Left ventricle myocardium inferior (tissue), 1 donor: ENCODE measurements at places on chromosomes 2 and 18. TPM values are rescaled to one million over a fixed set of nuclear protein-coding genes. Genes with fewer than 3 reads are reported as not detected.

DNA sequence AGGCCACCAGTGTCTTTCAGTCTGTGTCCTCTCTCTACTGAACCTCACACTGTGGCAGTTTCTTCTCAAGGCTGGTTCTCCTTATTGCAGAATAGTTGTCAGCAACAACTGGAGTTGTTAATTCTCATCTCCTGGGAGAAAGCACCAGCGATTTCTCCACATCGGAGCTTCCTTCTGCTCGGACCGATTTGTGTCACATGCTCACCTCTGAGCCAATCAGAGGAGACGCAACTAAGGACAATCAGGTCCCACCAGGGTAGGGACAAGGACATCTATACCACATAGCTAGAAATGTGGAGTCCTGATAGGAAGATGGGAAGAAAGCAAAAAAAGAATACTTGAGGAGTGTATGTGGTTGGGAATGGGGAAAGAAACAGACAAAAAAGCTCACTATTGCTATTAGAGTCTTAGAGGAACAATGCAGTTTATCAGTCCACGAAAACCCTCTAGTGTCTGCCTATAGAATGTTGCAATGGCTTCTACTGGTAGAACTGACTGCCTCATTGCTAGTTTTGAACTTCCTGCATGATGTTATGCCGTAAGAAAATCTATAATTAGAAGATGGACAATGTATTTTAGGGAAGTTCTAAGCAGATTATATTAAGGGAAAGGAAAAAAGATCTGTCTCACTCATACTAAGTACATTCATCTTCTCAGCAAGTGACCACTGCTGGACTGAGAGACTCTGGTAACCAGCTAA, 169.7 kb downstream of the CDCA7 start:
- no peak overlapping the region for H3K27ac ChIP-seq
- DNase-seq, result no peak
- no peaks in the 10 kb centered on the region for H3K36me3 ChIP-seq
- peaks cover 7% of the 10 kb centered on the region for H3K4me1 ChIP-seq
- H3K27me3 ChIP-seq, result peaks cover 17% of the 10 kb centered on the region

GRCh38 chr2:25701801-25702200, 28.4 kb upstream of the DTNB start:
- no peaks in the 10 kb centered on the region for H3K36me3 ChIP-seq
- peaks cover 6% of the 10 kb centered on the region for H3K27me3 ChIP-seq
- no peak for DNase-seq
- H3K4me3 ChIP-seq, result no peak overlapping the region

DNA sequence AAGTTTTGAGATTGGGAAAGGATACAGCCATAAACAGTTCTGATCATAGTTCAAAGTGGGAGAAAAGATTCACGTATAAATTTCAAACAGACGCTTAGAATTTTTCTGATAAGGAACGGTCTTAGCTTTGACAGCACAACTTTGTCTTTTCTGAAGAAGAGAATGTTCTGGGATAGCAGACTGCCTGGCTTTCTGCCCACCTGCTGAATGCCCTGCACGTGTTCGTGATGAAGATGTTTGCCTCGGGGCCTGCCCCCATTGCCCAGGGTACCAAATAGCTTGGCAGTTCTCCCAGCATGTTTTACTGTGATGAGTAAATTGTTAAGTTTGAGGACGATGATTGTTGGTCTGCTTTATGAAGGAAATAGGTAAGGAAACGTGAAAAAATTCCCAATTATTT, 4.6 kb downstream of the MRPL33 start:
- DNase-seq, result peak; percentile 58
- peaks cover 99% of the 10 kb centered on the region for H3K4me1 ChIP-seq
- peaks cover 22% of the 10 kb centered on the region for H3K36me3 ChIP-seq
- no peaks in the 10 kb centered on the region for H3K27me3 ChIP-seq
- peak overlapping the region; percentile 98 for H3K27ac ChIP-seq

DNA sequence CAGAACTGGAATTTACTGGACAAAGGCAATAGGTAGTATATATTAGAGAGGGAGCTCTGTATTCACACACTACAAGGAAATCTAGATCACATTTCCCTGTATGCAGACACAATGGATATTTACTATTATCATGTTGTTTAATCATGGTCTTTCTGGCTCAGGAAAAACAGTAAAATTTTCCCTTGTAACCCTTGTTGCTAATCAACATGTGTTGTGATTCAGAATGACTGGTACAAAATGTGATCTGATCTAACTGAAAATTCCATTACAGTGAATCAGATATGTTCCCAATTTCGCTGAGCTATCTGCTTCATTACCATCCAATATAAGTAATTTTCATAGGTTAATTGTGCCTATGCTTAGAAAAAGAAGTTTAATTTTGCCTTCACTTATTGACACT, 1109.7 kb downstream of the LRP1B start:
- DNase-seq, result no peak
- H3K36me3 ChIP-seq, result no peaks in the 10 kb centered on the region
- no peaks in the 10 kb centered on the region for H3K27me3 ChIP-seq
- no peak overlapping the region for H3K27ac ChIP-seq

- no peak overlapping the region for H3K27ac ChIP-seq
- peaks cover 42% of the 10 kb centered on the region for H3K4me1 ChIP-seq
- no peak for DNase-seq
- no peak overlapping the region for H3K4me3 ChIP-seq
- H3K36me3 ChIP-seq, result peaks cover 43% of the 10 kb centered on the region
- H3K27me3 ChIP-seq, result no peaks in the 10 kb centered on the region
These were observed 2.2 kb downstream of the STAMBP start for GRCh38 chr2:73830871-73831401.

- H3K27ac ChIP-seq, result peak overlapping the region; percentile 52
- no peaks in the 10 kb centered on the region for H3K27me3 ChIP-seq
- H3K4me3 ChIP-seq, result no peak overlapping the region
- peaks cover 37% of the 10 kb centered on the region for H3K36me3 ChIP-seq
These were observed 265.3 kb downstream of the TWIST2 start for GRCh38 chr2:239113171-239113570.

- H3K4me1 ChIP-seq, result no peaks in the 10 kb centered on the region
- H3K36me3 ChIP-seq, result no peaks in the 10 kb centered on the region
- H3K4me3 ChIP-seq, result no peak overlapping the region
These were observed 52.2 kb upstream of the KCNH7 start for GRCh38 chr2:162890690-162891311.

DNA sequence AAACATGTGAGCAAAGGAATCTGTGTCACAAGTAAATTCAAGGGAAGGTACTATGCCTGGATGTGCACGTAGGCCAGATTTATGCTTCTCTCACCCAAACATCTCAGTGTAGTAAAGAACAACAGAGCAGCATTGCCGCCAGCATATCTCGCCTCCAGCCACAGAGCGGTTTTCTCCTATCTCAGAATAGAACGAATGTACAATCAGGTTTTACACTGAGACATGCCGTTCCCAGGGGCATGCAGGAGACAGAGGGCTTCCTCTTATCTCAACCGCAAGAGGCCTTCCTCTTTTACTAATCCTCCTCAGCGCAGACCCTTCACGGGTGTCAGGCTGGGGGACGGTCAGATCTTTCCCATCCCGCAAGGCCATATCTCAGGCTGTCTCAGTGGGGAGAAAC, 175.3 kb downstream of the RPIA start:
- no peak overlapping the region for H3K4me3 ChIP-seq
- H3K36me3 ChIP-seq, result no peaks in the 10 kb centered on the region
- no peak for DNase-seq
- no peaks in the 10 kb centered on the region for H3K4me1 ChIP-seq

DNA sequence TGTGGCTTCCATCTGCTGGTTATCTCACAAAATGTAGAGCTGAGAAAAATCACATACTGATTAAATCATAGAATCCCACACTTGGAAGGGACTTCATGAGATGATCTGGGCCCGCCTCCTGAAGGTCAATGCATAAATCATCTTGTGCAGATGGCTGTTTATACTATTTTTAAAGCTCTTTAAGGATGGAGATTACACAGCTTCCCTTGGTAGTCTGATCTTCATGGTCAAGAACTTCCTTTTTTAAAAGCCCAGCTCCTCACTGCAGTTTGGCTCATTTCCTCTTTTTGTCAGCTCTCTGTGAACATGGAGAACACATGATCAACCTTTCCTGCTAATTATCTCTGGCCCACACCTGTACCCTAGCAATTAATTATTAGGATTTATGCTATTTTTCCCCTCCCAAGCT, 25.9 kb downstream of the GCG start:
- H3K4me3 ChIP-seq, result no peak overlapping the region
- no peak for DNase-seq
- no peaks in the 10 kb centered on the region for H3K27me3 ChIP-seq

DNA sequence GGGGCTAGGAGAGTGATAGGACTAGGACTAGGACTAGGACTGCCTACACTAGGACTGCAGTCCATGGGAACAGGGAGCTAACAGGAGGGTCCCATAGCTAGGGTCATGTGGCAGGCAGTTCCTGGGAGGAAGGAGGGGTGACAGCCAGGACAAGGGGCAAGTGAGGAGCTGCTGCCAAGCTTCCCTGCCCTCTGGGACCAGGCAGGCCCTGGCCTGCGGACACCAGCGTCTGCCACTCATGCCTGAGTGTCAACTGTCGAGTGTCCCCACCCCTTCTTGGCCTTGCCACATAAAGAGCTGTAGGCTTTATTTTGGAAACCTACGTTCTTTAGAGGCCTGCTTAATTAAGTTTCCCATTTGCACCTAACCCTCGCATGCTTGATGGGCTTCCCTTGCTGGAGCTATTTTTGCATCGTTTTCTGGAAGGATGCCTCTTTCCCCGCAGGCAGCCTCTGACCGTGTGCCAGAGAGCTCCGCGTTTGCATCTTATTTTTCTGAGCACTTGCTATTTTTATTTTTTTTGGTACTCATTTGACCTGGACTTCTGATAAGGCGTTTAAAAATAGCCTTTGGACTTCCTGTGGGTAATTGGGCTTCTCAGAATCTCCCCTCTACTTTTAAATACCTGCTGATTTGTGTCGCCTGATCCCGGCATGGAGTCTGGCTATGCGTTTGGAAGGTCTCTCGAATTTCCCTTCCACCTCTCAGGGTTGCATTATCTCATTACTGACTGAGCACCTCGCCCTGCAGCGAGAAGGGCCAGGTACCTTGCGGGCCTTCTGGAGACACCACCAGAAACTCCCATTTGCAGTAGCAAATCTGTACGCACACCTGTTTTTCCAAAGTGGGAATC, 66.4 kb downstream of the SH3RF3 start:
- no peaks in the 10 kb centered on the region for H3K36me3 ChIP-seq
- no peaks in the 10 kb centered on the region for H3K27me3 ChIP-seq
- H3K4me1 ChIP-seq, result peaks cover 51% of the 10 kb centered on the region
- H3K27ac ChIP-seq, result peak overlapping the region; percentile 78

DNA sequence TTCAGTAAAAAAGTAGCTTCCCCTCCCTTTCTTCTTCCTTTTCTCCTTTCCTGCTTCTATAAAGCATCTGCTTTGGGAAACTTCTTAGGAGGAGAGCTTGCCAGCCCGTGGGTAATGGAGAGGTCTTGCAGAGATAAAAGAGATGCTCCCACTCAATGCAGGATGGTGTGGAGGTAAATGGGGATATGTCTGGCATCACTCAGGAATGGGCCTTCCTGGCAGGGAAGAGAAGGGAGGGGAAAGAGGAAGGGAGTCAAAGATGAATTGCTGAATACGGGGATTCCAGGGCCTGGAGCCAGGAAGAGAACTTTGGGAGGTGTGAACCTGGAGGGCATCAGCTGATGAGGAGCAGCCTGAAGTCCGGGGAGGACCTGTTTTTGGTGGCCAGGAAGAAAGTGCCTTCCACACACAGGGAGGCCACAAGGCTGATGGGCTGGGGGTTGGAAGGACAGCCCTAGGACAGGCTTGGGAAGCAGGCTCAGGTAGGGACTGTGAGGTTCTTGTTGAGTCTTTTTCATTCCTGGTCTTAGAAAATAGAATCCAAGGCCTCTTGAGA, 25.2 kb downstream of the IL1B start:
- H3K4me1 ChIP-seq, result peaks cover 27% of the 10 kb centered on the region
- H3K36me3 ChIP-seq, result no peaks in the 10 kb centered on the region
- no peak overlapping the region for H3K4me3 ChIP-seq
- no peak for DNase-seq
- no peaks in the 10 kb centered on the region for H3K27me3 ChIP-seq

- no peak for DNase-seq
- H3K4me1 ChIP-seq, result no peaks in the 10 kb centered on the region
- H3K27ac ChIP-seq, result no peak overlapping the region
These were observed 142.7 kb upstream of the CREB1 start for GRCh38 chr2:207387001-207387571.

GRCh38 chr18:55246278-55246677, 287.0 kb upstream of the CCDC68 start:
- peak overlapping the region; percentile 88 for H3K27ac ChIP-seq
- no peaks in the 10 kb centered on the region for H3K27me3 ChIP-seq
- peaks cover 11% of the 10 kb centered on the region for H3K36me3 ChIP-seq
- no peak for DNase-seq
- no peak overlapping the region for H3K4me3 ChIP-seq

DNA sequence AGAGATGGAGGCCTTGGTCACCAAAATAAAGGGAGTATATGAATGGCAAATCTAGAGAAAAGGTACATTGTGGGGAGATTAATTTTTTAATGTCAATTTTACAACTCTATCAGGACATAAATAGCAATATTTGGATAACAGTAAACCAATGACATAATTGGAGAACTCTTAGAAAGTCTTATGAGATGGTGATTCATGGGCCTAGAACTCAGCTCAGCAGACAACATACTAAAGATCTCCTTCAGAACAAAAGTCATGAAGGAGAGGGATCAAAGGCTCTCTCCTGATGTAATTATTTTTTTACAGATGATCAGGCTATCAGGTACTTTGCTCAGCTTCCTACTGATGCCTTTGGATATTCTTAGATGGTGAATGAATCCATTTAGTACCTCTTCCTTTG, 90.0 kb downstream of the CRACDL start:
- peaks cover 45% of the 10 kb centered on the region for H3K27me3 ChIP-seq
- no peak overlapping the region for H3K4me3 ChIP-seq
- no peaks in the 10 kb centered on the region for H3K36me3 ChIP-seq
- no peaks in the 10 kb centered on the region for H3K4me1 ChIP-seq

- no peak overlapping the region for H3K4me3 ChIP-seq
- DNase-seq, result no peak
- no peak overlapping the region for H3K27ac ChIP-seq
- H3K27me3 ChIP-seq, result peaks cover 1% of the 10 kb centered on the region
- H3K36me3 ChIP-seq, result no peaks in the 10 kb centered on the region
- H3K4me1 ChIP-seq, result no peaks in the 10 kb centered on the region
These were observed 7.5 kb downstream of the TRABD2A start for GRCh38 chr2:84873350-84873749.

Gene UGT1A3
- total RNA-seq, result not detected

Gene CTAGE1
- not detected for total RNA-seq
